ENCODE measurements at places on chromosomes 16 and 17.

GRCh38 chr17:59331929-59332748, 684 bp downstream of the YPEL2 start:
- DNase-seq, result no peak

GRCh38 chr17:66716236-66717026, 118.5 kb upstream of the CACNG5 start:
- DNase-seq, result no peak

GRCh38 chr16:12899529-12900143, 1.8 kb upstream of the SHISA9 start:
- peak; percentile 72 for DNase-seq

- DNase-seq, result no peak
Measured at GRCh38 chr17:71764505-71764904, 356.3 kb upstream of the SOX9 start.

- no peak for DNase-seq
Measured at GRCh38 chr16:23491490-23492391, 18.6 kb downstream of the GGA2 start.

GRCh38 chr16:12318661-12319427, 342.3 kb downstream of the SNX29 start:
- DNase-seq, result no peak

GRCh38 chr17:45972531-45972930, 26.5 kb upstream of the STH start:
- DNase-seq, result no peak

DNA sequence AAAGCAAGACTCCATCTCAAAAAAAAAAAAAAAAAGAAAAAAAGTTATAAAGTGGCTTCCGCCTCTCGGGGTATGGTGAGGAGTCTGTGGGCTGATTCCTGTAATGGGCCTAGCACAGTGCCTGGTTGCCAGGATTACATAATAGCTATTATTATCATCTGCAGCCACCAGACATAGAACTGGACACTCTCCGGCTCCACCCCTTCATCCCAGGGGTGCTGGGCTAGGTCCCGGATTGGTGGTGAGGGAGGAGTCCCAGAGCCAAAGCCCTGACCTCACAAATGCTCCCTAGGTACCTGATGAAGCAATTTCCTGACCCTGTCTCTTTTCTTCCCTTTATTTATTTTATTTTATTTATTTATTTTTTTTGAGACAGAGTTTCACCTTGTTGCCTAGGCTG, 11.6 kb upstream of the ADGRG1 start:
- no peak for DNase-seq

DNA sequence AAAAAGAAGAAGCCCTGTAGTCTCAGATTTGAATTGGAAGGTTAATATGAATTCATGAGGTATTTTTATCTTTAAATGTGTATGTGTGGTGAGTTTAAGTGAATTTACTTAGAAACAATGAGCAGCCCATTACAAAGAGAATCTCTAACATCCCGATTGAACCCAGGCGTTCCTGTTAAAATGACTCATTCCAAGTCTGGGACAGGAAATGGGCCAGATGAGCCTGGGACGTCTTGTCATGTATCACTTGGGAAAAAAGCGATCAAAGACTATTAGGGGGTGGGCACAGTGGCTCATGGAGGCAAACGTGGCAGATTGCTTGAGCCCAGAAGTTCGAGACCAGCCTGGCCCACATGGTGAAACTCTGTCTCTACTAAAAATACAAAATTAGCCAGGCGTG, 81.6 kb downstream of the SEC14L1 start:
- no peak for DNase-seq

DNA sequence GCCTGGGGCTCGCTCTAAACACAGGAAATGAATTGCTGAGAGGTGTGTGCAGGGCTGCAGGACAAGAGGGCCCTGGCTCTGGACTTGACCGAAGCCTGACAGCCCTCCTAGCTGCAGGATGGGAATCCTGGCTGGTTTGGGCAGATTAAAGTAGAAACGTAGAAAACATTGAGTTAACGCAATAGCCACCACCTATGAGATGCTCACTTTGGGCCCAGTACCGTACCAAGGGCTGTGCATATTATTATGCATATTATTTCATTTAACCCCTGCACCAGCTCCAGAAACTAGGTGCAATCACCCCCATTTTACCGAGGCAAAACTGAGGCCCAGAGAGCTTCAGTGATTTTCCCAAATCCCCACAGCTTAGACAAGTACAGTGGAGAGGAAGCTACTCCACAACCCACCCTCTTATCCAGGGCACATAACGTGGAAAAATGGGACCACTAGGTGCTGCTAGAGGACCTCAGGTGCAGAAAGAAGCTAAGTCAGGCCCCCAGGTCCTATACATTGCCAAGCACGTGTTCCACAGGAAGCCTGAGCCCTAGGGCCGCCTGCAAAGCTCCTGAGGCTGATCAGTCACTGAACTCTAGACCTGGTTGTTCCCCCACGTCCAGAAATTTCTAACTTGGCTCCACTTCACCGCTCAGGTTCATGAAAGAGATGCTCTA, 79.2 kb downstream of the MYH11 start:
- DNase-seq, result peak; percentile 27

DNA sequence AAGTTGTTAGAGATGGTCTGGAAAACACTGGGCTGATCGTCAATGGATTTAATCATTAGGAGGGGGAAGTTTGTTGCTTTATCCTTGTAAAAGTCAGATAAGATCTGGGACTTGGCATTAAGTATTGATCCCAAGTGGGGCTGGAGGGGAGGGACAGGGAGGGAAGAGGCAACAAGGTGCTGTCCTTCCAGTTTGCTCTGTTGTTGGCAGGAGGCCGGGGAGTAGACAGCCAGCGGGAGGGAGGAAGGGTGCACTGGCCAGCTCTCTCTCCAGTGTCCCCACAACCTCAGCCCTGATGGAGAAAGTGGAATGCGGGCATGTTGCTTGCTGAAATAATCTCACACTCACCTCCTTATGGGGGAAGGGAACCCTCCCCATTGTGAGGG, 210.2 kb downstream of the CCDC182 start:
- DNase-seq, result peak; percentile 95

DNA sequence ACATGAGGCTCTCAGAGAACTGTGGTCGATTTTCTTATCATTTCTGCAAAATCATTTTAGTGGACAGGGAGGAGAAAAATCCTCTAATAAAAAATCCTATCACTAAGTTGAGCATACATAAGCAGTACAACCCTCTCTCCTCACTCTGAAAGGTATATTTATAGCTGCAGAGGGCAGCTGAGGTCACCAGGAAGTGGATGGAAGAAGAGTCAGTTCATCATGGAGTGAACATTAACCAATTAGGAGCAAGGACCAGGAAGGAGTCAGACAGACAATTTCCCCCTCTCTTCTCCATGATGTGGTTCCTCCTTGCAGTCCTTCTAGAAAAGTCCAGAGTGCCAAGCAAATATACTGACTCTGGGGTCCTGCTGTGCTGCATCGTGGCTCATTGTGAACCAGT, 253.7 kb downstream of the TOX3 start:
- DNase-seq, result peak; percentile 39

GRCh38 chr16:20952139-20952920, 51.8 kb downstream of the LYRM1 start:
- no peak for DNase-seq

GRCh38 chr16:30660424-30661261, 2.4 kb downstream of the FBRS start:
- DNase-seq, result no peak

DNA sequence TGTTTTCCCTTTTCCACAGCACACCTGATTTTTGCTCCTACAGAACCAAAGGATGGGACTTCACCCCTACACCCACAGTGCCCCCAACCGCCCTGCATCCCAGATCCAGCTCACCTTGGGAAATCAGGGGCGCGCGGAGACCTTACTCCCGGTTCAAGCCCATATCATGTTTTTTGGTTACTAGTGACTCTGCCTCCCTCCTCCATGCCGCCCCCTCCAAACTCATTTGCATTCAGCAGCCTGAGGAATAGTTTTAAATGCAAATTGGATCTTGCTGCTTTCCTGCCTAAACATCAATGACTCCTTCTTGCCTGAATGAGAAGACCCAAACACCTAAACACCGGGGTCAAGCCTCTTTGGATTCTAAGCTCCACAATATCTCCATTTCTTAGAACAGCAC, 331.8 kb downstream of the TMEM114 start:
- DNase-seq, result no peak

GRCh38 chr17:60134396-60135150, 15.2 kb upstream of the CA4 start:
- DNase-seq, result no peak

GRCh38 chr17:42111871-42112551, 503 bp downstream of the DHX58 start:
- DNase-seq, result no peak

GRCh38 chr17:67218385-67218950, 26.5 kb downstream of the HELZ start:
- no peak for DNase-seq

DNA sequence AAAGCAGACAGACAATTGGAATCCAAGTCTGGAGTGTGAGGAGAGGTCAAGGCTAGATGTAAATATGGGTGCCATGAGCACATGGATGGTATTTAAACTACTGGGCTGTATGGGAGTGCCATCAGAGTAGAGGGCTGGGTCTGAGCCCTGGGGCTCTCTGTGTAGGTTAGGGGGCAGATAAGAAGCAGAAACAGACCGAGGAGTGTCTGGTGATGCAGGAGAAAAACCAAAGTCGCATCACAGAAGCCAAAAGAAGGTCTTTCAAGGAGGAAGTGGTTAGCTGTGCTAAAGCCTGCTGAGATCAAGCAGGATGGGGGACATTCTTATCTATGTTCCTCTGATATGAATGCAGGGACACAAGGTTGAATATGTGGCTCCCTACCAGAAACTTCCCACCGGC, 1.9 kb downstream of the TSEN54 start:
- no peak for DNase-seq

GRCh38 chr17:69428252-69428980, 13.9 kb downstream of the MAP2K6 start:
- DNase-seq, result no peak

DNA sequence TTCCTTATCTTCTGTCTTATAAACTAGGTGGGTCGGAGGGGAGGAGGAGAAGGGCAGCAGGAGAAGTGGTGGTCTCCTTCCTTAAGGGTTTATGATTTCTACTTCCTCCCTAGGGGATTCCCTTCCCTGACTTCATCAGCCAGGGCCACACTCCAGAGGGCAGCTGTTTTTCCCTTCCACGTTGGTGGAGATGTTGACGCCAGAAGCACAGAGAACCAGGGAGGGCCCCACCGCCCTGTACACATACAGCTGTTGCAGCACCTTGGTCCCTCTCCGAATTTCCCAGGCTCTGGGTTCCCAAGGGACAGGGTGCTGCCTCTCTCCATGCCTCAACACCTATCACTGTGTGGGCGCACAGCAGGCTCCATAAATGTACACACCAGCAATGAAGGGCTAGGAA, 5.6 kb upstream of the SLC6A4 start:
- no peak for DNase-seq

DNA sequence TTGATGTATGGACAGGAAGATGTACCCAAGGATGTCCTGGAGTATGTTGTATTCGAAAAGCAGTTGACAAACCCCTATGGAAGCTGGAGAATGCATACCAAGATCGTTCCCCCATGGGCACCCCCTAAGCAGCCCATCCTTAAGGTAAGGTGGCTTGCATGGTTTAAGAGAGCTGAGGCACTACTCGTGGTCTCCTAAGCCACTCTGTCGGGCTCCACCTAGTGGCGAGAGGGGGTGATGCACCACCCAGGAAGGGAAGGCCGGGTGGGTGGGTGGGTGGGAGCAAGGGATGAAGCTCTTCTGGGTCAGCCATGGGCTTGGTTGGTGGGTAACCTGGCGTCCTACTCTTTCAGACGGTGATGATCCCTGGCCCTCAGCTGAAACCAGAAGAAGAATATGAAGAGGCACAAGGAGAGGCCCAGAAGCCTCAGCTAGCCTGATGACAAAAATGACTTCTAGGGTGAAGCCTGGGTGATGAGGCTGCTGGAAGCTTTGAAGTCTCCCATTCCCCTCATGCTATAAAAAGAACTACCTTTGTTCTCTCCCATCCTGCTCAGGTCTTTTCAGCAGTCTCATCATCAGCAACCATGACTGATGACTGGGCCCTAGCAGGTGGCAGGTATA, 21.5 kb downstream of the GPR179 start:
- DNase-seq, result no peak

DNA sequence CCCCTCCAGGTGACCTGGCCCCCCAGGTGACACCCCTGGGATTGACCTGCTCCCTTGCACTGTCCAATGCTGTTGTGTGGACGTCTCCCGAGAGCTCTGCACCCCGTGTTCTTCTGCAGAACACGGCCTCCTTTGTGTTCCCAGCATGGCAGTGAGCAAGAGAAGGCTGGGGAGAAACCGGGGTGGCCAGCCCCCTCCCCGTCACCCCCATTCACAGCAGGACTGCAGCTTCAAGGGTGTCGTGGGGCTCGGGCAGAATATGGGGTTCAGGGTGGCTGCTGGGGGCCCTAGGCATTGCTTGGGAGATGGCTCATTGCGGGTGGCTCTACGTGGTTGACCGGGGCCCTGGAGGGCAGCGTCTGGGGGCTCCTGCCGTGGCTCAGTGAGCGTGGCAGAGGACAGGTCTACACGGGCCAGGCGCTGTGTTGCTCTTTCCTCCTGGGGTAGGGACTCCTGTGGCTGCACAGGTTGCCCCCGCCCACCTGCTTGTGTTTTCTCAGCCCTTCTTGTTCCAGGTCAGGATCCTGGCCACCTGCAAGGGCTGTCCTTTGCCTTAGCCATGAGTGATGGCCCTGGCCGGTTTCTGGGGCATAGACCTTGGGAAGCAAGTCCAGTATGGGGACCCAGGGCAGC, 12.5 kb downstream of the GSE1 start:
- no peak for DNase-seq

DNA sequence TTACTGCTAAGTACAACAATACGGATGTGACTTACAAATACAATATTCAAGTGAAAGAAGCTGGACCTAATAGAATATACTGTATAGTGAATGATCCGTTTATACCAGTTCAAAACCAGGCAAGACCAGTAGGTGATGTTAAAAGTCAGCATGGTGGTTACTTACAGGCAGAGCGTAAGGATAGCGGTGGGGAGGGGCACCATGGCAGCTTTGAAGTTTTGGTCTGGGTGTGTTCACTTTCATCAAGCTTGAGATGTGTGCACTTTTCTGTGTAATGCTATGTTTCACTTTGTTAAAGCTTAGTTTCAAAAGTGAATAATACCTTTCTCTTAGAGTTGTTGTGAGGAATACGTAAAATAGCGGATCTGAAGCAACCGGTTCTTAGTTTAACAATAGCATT, 16.5 kb upstream of the SLC35G3 start:
- DNase-seq, result no peak

DNA sequence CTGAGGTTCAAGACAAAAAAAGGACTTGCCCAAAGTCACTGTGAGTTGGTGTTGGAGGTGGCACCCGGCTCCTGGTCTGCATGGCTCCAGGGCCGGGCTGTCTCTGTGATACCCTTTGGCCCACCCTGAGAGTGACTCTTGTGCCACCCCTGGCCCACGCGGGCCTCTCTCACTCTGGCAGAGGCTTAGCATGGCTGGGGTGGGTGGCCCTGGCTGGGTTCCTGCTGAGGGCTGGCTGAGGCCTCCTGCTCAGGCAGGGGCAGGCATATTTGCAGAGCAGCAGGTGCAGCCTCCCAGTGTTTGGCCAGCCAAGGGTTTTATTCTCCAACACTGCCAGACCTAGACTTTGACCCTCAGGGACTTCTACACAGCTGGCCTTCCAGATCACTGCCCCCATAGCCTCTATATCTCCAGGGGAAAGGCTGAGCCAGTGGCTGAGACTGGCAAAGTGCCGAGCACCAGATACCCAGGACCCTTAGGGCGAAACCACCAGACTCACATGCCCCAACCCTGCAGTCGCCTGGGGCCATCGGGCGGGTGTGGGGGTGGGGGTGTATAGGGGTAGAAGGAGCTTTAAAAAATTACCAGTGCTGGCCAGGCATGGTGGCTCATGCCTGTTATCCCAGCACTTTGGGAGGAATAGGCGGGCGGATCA, 21.5 kb upstream of the ADGRG1 start:
- no peak for DNase-seq
